ENCODE measurements at places on chromosomes 3 and 15.

DNA sequence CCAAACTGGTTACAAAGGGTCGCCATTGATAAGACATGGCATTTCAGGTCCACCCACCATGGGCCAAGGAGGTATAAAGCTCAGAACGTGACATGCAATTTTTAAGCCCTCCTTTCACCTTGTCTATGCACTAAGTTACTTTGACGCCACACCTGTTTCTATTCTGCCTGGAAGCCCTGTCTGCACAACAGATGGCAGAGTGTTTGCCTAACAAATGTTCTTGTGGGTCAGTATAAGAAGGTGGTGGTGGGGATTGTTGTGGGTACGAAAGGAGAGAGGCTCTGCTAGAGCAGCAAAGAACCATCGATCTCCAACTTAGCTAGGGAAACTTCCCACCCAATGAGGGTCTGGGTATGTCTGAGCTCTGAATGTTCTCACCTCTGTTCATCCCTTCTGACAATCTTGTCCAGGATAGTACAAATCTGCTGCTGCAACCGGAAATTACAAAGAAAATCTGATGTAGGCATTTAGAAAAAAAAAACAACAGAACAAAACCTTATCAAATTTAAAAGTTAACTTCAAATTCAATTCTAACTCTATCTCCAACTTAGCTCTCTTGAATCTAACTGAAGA lies 945.0 kb upstream of the CFAP20DC start:
- DNase-seq = no peak

GRCh38 chr3:64443546-64444381 lies 218.5 kb upstream of the PRICKLE2 start:
- DNase-seq = no peak

- no peak for DNase-seq
Measured at GRCh38 chr15:66675446-66675845, 26.6 kb upstream of the SMAD6 start.

DNA sequence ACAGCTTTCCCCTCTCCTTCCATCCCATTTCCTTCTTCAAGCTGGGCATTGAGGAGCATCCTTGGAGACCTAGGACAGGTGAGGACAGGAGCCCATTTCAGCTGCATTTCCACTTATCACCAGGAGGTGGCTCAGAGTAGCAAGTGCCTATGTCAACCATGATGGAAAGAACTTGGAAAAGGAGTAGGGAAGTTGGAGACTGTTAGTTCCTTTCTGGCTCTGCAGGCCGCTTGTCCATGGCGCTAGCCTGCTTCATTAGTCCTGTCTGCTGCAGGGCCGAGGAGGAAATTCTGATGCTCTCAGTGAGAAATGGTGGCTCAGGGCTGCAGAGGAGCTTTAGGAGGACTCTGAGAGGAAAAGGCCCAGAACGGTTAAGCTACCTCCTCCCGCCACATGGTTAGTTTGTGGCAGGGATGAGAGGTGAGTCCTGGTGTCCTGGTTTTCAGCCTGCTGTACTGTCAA lies 7.0 kb upstream of the CD276 start:
- peak; percentile 62 for DNase-seq

DNA sequence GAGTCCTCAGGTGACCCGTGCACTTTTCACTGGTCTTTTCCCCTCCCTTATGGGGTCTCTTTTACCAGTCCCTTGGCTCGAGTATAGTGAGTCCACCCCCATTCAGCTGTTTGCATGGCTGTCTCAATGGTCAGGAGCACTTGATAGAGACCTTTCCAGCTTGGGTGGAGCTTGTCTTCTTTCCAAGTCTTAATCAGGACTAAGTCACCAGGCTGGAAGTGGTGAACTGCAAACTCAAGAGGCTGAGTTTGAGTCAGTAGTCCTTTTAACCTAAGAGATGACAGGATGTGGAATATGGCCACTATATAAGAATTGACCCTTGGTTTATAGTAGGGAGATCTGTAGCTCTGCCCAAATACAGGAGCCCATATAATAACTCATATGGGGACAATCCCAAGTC lies 279.7 kb downstream of the PYDC2 start:
- DNase-seq = no peak

GRCh38 chr3:159480046-159480445 lies 508.6 kb upstream of the IL12A start:
- no peak for DNase-seq

DNA sequence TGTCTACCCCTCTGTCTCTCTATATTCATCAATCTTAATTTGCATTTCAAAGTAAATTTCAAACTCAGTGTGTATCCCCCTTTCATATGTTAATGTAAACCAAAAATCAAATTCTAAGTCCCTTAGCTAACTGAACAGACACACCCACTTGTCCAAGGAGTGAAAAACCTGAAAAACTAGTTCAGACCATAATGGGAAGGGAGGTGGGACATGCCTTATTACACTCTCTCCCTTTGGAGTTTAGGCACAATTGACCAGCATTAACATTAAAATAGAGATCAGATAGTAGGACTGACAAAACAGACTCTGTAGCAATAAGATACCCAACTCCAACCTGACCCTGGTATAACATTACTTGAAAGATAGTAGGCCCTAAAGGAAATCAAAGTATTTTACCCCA lies 247.7 kb upstream of the GADL1 start:
- no peak for DNase-seq

- DNase-seq = no peak
Measured at GRCh38 chr3:195907684-195907933, 742 bp downstream of the TNK2 start.

DNA sequence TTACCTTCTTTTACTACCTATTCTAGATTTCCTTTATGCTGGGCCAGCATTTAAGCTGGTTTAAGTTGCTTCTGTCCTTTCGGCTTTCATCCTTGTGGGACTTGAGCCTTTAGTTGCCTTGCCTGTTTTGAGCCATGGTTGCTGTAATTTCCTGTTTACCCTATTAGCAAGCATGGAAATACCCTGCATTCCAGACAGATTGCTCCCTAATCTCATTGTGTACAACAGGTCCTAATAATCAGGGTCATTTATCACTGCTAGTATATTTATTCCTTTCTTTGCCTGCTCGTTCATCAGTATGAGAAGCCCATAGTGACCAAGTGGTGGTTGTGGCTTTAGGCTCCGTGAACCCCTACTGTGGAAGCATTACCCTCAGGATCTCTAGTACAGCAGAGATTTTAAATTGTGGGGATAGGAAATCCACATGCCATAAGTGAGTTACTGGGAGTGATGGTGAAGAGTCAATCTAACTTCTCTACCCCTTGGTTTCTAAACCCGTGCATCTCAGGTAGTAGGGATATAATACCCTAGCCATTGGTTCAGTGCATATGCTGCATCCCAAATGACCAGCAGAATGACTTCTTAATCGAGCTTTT lies 31.9 kb downstream of the NCK1 start:
- no peak for DNase-seq

- DNase-seq = no peak
Measured at GRCh38 chr3:50571486-50571885, 2.2 kb downstream of the HEMK1 start.

DNA sequence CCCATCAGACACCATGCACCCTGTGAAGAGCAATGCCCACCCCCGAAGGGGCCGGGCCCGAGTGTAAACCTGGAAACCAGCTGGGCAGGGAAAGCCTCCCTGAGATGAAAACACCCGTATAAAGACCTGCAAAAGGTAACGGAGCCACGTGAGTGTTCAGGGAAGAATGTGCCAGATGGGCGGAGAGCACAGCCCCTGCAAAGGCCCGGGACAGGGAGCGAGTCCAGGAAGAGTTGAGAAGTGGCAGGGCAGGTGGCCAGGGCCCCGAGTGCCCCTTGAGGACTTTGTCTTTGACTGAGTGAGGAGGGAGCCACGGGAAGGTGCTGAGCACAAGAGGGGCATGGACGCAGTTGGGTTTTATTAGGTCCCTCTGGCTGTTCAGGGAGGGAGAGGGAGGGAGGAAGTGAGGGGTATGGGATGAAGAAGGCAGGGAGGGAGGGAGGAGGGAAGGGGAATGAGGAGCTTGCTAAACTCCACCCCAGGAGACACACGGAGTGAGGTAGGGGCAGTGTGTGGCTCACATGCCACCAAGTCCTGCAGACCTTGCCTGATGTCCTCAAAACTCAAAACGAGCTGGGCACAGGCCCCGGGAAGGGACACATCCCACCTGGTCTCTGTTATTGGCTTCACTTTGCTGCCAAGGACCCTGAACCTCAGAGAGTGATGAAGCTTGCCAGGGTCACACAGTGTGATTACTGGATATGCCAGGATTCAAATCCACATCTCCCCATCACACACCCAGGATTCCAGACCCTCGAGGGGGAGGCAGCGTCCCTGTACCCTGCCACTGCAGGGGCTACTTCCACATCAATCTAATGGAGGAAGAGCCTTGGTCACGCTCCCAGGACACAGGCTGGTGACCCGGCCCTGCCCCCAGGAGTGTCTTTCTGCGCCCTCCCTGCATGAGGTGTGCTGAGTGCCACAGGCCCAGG lies 49.1 kb upstream of the IQSEC1 start:
- DNase-seq = no peak

DNA sequence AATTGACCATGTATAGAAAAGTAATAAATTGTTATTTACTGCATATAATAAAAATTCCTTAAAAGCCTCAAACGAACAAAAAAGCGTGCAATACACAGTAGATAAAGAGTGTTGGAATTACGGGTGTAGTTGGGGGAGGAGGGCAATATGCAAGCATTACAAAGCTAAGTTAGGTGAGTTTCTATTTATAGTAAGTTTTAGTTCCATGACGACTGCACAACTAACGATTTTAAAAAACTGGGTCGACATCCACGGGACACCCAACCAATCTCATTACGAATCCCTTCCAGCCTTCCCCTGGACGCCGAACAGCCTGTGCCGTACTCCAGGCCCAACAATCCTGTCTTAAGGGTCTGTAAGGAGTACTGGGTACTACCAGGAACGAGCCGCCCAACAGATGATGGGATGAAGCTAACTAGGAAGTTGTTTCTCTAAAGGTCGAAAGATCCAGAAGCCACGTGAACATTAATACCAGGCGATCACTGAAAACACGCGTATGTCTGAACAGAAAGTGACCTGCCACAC lies 677 bp downstream of the POLQ start:
- no peak for DNase-seq

DNA sequence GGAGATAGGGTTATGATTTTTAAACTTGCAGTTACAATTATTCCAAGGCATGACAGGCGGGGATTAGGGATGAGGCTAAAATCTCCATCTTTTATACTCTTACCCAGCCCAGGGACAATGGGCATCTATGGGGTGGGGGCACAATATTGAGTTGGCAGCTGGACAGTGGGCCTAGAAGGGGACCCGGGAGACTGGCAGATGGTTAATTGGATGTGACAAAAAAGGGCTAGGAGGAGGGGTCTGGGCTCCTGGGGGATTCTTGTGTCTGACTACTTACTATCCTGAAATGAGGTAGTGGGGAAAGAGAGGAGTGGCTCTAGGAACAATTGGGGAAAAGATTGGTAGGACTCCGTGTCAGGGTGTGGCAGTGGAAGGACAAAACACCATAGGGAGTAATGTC lies 53.0 kb upstream of the ROPN1 start:
- DNase-seq = no peak

DNA sequence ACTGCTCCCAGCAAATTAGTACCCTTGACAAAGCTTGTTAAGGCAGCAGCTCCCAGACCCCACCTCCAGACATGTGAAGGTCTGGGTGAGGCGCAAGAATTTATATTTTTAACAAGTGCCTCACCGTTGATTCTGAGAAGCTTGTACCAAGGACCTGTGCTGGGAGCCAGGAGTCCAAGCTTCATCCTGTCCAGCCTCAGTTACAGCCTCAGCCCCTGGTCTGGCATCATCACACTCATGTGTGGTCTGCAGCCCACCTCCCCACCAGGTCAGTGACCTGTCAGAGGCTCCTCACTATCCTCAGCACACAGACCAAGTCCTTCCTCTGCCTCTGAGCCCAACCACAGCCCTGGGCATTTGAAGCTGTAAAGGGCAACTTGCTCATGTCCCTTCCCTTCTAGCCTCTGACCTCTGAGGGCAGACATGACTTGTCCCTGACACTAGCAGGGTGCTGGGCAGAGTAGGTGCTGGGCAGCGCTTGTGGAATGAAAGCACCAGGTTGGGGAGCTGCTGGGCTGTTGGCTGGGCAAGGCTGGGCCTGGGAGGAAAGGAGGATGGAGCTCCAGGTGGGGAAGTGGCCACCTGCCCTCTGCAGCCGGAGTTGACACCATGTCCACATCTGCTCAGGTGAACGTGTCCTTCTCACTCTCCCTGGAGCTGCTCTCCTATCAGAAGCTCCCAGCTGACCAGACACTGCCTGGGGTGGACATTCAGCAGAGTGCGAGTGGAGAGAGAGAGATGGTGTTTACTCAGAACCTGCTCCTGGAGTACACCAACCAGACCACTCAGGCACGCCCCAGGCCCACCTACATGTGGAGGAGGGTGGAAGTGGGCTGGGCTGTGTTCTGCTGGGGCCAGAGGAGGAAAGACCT lies 16.9 kb downstream of the ACAA1 start:
- DNase-seq = no peak

GRCh38 chr3:69941439-69942176 lies 57.9 kb upstream of the SAMMSON start:
- no peak for DNase-seq

- no peak for DNase-seq
Measured at GRCh38 chr3:63492464-63492863, 160.0 kb upstream of the SNTN start.

DNA sequence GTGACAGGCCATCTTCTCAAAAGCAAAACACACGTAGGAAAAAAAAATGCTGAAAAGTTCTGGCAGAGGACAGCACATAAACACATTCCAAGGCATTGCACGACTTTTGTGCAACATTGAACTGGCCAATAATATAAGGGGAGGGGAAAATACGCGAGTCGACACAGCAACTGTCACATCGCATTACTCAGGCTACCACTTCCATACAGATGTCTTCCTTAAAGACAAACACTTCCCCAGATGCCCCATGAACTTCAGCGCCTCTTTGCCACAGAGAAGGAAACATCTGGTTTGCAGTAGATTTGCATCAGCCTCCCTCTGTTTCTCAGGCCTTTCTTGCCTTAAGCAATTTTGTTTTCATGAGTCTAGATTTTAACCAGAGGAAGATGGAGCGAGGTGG lies 144.4 kb upstream of the IGF1R start:
- DNase-seq = no peak

DNA sequence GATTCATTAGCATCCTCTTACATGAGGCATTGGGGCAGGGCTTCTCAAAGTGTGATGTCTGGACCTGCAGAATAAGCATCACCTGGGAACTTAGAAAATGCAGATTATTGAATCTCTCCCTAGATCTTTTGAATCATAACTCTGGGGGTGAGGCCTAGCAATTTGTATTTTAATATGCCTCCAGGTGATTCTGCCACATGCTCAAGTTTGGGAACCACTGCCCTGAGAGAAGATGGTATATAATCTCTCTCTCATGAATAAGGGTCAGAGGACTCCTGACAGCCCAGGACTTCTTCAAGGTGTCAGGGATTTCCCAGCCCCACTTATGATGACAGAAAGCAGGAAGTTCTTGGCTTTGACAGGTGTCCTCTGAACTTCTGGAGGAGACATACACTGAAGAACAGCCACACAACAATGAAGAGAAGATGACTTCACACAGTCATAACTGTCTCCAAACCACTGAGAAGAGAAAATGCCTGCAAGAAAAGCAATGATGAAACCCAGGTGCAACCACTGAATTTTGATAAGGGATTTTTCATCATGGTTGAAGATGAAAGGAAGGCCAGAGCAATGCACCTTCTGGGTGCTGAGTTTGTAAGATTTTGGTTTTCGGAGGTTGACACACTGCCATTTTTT lies 211.9 kb upstream of the MRPL3 start:
- no peak for DNase-seq

GRCh38 chr15:36925653-36926426 lies 174.5 kb downstream of the MEIS2 start:
- no peak for DNase-seq

Measured in cerebellum (tissue), 4 donors.